ENCODE measurements at places on chromosomes 5 and 9.

GRCh38 chr5:132334812-132335211 lies 34.7 kb upstream of the SLC22A5 start:
- no peak for DNase-seq

GRCh38 chr5:80654054-80654390 lies 430 bp upstream of the MSH3 start:
- no peak for DNase-seq

DNA sequence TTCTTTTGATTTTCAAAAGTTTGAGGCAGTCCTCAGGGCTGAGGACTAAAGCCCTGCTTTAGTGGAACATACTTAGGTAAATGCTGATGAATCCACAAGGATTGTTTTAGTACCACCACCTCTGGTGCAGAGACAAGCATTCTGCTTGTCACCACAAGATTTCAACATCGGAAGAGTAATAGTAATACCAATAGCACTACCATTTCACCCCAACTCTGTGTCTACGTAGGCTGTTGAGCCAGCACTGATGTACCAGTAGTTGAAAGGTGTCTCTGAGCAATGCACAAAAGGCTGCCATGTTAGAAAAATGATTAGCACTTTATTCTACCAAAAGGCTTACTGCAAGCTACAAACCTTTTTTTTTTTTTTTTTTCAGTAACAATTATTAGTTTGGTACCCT lies 213.2 kb upstream of the SLC24A2 start:
- DNase-seq, result no peak

DNA sequence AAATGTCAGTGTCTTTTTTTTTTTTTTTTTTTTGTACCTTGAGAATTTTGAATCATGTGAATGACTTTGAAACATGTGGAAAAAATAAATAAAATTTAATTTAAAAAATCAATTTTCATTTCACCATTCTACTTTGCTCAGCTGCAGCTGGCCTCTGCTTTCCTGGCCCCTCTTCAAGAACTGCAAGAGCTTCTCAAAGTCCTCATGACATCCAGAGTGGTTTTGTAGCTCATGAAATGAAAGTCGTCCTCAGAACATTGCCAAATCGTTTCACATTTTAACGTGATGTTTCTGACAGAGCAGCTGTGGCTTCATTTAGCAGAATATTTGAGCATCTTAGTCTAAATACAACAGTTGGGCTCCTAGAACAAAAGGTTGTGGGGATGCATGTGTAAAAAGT lies 47.9 kb upstream of the TMEM215 start:
- no peak for DNase-seq

- no peak for DNase-seq
These were observed 50.9 kb upstream of the ZFAND5 start for GRCh38 chr9:72415948-72416347.

DNA sequence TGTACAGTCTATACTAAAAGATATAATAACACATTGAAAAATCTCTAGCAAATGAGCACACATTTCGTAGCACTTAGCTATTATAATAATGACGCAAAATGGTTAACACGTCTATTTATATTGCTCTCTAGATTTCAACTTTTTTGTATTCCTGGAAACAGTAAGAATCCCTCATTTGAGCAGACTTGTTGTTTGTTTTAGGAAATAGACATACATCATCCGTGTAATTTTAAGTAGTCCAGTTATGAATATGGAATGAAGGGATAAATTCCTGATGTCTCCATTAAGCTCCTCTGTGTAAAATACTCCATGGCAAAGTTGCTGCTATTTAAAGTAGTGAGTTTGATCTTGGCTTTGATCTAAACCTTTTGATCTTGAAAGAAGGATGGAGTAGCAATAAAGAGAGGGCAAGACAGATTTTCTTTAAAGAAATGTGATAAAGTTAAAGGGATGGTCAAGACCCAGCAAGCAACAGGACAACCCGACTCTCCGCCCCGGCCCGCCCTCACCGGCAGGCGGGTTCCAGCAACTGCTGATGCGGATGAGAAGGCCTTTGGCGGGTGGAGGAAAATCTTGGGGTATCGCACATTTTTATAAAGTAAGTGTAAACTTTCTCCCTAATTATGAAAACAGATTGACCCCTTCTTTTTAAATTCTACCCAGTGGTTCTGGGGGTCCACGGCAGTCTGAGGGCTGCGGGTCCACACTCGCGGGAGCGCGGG lies 277.4 kb downstream of the AOPEP start:
- DNase-seq, result peak; percentile 69

DNA sequence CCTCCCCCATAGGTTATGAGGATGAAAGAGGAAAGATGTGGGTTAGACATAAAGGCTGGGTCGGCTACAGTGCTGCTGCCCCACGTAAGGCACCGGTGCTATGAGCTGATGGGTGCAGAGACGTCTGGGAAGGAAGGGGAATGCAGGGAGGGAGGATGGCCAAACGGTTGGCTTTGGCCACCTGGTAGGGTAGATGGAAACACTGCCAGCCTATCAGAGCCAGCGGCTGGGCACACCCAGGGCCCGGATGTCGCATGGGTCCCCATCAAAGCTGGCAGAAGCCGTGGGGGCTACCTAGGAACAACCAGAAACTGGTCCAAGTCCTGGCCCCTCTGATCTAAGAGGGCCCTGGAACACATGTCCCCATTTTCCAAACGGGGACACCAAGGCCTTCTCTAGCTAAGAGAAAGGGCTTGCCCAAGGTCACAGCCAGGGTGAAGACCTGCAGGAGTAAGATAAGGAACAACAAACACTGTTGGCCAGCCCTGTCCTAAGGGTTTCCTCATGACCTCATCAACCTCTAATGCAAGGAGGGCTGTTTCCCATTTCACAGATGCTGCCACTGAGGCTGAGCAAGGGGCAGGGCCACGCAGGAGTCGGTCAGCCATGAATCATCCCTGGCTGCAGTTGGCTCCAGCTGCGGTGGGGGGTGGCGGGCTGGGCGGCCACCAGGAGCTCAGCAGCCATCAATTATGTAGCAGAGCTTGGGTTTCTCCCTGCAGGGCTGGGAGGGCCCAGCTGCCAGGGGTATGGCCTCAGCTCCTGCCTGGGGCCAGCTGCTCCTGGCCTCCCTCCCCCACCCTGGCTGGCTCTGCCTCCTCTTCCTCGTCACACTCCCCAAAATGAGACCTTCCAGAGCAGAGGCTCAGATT lies 4.9 kb downstream of the SH3GLB2 start:
- no peak for DNase-seq

- no peak for DNase-seq
These were observed 207.7 kb downstream of the TTLL11 start for GRCh38 chr9:121885345-121885901.

DNA sequence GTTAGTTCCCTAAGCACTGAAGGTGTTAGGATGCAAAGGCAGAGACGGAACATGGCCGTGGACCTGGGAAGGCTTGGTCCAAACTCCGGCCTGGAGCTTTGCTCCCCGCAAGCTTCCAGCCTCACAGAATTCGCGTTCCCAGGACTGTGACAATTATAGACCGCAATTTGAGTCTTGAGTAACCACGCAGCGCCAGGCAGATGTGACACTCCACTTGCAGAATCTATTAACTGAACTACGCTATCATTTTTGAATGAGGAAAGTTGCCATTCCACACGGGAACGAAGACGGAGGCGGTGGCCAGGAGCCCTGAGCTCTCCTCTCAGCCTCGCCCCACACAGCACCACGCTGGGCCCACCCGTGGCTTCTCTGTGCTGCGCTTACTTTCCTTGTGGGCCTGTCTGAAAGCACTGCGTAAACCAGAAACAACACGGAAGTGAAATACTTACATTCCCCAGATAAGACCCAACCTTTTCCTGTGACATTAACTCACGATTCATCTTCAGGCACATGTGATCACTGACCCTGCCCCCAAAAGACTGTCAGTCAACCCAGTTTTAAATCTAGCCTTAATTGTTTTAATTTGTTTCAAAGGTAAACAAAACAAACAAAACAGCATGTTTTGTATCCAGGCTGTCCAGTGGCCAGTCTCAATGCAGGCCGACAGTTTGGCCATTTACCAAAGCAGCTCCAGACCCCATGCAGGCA lies 16.1 kb upstream of the COL5A1 start:
- no peak for DNase-seq

- DNase-seq, result no peak
These were observed 218.3 kb upstream of the ZNF462 start for GRCh38 chr9:106644661-106645060.

- no peak for DNase-seq
These were observed 423.3 kb downstream of the EFNA5 start for GRCh38 chr5:107247427-107247826.
